ENCODE measurements at places on chromosomes 3 and 15.

DNA sequence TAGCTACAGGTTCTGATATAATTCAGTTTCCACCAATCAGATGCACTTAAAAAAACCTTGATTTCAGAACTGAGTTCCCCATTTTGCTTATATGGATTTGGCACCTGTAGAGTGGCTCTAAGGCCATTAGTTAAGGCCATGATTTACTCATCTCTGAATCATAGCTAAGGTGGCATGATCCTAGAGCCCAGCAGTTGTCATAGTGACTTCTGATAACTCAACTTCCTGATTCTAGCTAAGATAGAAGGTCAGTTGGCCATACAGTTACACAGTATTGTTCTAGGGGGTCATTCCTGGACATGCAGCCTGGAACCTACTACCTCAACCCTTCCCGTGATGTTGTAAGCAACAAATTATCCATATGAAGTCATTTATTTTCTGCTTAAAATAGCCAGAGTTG is 15.9 kb upstream of the TMEM87A start:
- DNase-seq: no peak

DNA sequence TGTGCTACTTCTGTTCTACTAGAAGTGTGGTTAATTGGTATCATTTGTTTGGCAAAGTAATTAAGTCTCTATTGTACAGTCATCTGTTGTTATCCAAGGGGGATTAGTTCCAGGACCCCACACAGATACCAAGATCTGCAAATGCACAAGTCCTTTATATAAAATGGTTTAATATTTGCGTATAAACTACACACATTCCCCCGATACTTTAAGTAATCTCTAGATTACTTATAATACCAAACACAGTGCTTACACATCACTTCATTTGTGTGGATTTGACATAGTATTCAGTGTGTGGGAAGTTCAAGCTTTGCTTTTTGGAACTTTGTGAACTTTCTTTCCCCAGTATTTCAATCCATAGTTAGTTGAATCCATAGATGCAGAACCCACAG is 50.5 kb upstream of the ABI3BP start:
- DNase-seq: no peak

DNA sequence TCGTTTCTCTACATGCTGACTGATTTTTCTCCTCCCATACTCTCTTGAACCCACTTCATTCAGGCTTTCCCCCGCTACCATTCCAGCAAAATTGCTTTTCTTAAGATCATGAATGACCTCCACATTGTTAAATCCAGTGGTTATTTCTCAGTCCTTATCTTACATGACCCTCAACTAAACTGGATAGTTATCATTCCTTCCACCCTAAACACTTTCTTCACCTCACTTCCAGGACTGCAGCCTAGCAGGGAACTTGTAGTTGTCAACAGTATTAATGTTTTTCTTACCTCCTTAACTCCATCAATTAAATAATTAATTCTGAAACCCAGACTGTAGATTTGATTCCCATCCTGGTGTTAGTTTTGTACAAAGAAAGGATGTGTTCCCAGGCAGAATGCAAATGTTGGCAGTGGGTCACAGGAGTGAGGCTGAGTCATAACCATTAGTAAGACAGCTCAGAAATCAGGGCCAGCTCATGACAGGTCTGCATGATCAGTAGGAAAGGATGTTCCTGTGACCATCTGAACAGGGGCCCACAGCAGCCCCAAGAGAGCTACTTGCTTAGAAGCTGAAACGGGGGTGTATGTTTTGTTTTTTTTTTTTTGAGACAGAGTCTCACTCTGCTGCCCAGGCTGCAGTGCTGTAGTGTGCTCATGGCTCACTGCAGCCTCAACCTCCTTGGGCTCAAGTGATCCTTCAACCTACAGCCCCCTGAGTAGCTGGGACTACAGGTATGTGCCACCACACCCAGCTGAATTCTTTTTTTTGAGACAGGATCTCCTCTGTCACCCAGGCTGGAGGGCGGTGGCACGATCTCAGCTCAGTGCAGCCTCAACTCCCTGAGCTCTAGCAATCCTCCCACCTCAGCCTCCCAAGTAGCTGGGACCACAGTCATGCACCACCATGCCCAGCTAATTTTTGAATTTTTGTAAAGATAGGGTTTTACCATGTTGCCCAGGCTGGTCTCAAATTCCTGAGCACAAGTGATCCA is 9.1 kb downstream of the BCL2L10 start:
- no peak for DNase-seq

GRCh38 chr3:141279077-141279967 is 47.7 kb downstream of the PXYLP1 start:
- DNase-seq: no peak

GRCh38 chr3:178320456-178321351 is 215.5 kb upstream of the KCNMB2 start:
- DNase-seq: no peak

GRCh38 chr15:63430766-63431451 is 49.3 kb upstream of the CA12 start:
- DNase-seq: no peak

- no peak for DNase-seq
These were observed 638 bp downstream of the WDR5B start for GRCh38 chr3:122415104-122415744.

DNA sequence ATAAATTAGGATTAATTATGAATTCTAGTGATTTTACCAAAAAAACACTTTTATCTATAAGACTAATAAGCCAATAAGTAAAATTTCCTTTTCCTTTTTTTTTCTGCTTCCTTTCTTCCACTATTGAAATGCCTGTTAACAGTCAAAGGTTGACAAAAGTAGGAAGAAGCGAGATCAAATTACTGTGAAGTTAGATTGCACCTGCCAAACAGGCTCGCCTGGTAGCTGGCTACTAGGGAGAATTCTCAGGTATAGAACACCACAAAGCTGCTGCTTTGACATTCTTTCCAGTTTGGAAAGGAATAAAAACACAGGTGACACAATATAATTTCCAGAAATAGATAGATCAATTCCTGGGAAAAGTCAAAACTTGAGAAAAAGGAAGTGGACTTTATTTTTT is 749.0 kb downstream of the NSUN3 start:
- no peak for DNase-seq

- DNase-seq: no peak
These were observed 50.0 kb upstream of the SLCO2A1 start for GRCh38 chr3:134079761-134080160.

- no peak for DNase-seq
These were observed 633.5 kb downstream of the CADM2 start for GRCh38 chr3:85592256-85592655.

DNA sequence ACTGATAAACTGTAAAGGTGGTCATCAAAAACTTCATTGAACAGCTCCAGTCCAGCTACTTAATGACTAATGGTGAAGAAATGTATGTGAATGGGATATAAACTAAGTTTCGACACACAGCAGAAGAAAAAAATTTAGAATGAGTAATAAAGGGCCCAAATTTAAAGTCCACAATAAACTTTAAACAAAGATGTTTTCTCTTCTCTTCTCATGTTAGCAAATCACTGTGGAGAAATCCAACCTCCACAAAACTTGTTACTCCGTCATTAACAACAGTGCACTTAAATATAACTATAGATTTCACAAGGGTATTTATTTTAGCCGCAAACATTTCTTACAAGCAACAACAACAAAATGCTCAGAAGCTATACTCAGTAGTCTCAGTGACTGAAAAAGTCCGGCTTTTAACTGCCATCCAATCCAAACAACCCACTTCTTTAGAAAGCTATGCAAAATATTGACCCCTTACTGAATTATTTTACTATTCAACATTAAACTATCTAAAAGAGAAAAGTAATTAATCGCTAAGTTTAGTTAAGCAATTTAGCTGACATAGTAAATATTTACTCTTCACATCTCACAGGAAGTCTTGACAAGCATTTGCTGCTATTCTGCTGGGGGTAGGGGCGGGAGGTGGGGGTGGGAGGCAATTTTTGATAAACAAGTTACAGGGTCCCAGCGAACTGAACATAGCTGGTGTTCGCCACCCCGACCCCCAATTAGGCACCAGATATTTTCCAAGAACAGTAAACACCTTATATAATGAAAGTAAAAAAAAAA is 2.4 kb downstream of the IGF2BP2 start:
- no peak for DNase-seq

DNA sequence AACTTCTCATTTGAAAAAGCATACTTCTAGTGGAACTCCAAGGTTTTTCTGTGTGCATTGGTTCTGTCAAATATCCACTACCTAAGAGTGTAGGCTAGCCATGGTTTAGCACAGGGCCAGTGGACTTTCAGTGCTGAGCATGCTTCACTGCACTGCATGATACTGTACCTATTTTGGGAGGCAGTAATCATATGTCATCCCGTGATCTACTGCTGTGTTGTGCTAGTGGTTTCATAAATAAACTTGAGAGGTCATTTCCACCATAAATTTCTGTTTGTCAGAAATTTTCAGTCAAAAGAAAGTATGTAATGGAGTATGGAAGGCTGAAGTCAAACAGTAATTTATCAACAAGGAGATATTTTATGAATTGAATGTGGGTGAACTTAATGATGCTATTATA is 203.6 kb downstream of the ROBO1 start:
- DNase-seq: no peak

GRCh38 chr3:64368257-64369020 is 143.2 kb upstream of the PRICKLE2 start:
- DNase-seq: no peak

GRCh38 chr3:133821767-133822638 is 16.4 kb downstream of the SRPRB start:
- no peak for DNase-seq

GRCh38 chr3:129448186-129448895 is 8.3 kb downstream of the IFT122 start:
- DNase-seq: no peak

GRCh38 chr15:101528917-101529299 is 39.4 kb upstream of the PCSK6 start:
- DNase-seq: no peak

DNA sequence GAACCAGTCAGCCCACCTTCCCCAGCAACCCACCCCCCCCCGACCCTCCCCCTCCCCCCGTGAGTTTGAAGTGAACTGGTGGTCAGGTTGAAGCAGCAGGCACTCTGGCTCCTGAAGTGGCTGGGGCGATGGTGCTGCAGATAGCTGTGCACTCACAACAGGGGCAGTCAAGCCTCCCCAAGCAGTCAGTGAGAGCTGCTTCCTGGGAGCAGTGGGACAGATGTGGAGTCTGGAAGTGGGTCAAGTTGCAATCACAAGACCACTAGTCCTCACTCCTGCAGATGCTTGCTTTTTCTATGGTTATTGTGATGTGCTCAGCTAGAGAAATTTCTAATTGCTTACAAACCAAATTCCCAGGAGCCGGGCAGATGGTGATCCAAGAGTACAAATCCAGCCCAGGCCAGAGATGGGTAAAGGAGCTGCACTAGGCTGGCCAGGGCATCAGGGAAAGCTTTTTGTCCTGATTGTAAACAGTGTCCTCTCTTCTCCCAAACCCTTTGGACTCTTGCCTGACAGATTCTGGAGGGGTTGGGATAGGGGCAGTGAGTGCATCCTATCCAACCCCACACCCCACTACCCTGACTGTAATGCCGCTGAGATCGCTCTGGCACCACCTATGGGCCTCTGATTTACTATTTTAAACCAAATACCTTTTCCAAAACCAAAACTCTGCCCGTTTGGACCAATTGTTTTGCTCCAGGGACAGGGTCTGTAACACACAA is 9.8 kb upstream of the CLPX start:
- no peak for DNase-seq

DNA sequence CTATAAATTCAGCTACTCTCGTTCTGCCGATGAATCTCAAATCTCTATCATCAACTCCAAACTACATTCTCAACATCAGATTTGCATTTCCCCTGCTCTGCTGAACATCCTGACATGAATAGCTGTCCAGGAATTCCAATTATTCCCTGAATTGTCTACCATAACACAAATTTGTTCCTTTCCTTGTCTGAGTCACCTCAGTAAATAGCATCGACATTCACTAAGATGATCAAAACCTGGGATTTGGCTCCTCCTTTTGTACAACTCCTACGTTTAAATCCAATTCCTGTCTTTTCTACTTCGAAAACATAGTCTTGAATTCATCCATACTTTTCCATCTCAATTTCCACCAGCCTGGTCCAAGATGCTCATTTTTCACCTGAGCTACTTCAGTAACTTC is 107.0 kb downstream of the GREM1 start:
- DNase-seq: no peak

GRCh38 chr3:98890181-98890835 is 11.2 kb downstream of the DCBLD2 start:
- no peak for DNase-seq
